Frontal cortex (tissue), 4 donors: ENCODE measurements at places on chromosomes 11 and 22. TPM values are rescaled to one million over a fixed set of nuclear protein-coding genes. Genes with fewer than 3 reads are reported as not detected.
A peak's percentile ranks its signal among the peaks of the same experiment; 100 is the strongest.

GRCh38 chr22:43246188-43246587 lies 59.3 kb upstream of the TTLL12 start:
- no peak for DNase-seq

- no peak for DNase-seq
Observed at GRCh38 chr11:133197425-133197824, 334.9 kb downstream of the OPCML start.

Gene JHY
- 10.6 TPM for total RNA-seq

DNA sequence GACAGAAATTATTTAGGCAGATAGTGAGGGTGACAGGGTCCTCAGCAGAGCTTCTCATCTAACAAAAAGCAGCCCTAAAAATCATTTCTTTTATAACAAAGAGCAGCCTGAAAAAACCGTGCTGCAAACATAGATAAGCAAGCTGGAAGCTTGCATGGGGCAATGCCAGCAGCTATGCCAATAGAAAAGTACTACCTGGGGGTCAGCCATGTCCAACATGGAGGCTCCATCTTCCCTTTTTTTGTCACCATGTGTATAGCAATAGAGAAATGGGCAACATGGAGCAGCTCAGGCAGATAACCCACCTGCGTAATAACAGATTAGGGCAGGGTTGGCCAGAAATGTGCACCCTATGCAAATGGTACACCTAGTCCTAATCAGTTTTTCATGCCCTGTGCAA lies 57.4 kb upstream of the IGLL5 start:
- no peak for DNase-seq

GRCh38 chr11:8235925-8236324 lies 27.8 kb downstream of the LMO1 start:
- DNase-seq: no peak

DNA sequence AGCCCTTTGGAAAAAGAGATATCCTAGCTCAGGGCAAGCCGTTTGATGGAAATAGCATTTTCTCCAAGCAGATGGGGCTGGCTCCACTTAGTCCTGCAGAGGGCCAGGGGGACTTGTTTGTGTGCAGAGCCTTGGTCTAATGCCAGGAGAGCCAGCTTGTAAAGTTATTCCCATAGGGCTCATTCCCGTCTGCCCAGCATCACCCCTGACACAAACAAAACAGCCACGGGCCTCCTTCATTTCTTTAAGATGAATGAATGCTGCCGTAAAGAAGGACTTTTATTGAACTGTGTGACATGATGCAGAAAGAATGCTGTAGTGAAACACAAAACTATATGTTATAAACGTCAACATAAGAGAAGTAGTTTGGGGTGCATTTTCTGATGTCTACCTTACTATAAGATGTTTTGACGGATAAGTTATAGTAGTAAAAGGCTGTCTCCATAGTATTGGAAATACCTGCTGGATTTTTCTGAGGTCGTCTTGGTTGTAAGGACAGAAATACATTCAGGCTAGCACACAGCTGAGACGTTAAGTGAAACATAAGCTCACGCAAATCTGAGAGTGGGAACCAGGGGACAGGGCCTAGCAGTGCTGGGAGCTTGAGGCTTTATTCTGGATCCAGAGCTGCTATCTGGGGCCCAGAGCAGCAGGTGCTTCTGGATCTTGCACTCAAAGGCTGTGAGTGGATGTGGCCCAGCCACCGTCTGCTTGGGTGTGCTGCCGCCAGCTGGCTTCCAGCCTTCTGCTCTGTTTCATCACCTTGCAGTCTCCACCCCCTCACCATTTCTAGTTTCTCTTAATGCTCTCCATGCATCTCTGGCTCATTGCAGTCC lies 53.3 kb downstream of the NCAM1 start:
- no peak for DNase-seq

Gene IRAG1
- total RNA-seq: 1.6 TPM

DNA sequence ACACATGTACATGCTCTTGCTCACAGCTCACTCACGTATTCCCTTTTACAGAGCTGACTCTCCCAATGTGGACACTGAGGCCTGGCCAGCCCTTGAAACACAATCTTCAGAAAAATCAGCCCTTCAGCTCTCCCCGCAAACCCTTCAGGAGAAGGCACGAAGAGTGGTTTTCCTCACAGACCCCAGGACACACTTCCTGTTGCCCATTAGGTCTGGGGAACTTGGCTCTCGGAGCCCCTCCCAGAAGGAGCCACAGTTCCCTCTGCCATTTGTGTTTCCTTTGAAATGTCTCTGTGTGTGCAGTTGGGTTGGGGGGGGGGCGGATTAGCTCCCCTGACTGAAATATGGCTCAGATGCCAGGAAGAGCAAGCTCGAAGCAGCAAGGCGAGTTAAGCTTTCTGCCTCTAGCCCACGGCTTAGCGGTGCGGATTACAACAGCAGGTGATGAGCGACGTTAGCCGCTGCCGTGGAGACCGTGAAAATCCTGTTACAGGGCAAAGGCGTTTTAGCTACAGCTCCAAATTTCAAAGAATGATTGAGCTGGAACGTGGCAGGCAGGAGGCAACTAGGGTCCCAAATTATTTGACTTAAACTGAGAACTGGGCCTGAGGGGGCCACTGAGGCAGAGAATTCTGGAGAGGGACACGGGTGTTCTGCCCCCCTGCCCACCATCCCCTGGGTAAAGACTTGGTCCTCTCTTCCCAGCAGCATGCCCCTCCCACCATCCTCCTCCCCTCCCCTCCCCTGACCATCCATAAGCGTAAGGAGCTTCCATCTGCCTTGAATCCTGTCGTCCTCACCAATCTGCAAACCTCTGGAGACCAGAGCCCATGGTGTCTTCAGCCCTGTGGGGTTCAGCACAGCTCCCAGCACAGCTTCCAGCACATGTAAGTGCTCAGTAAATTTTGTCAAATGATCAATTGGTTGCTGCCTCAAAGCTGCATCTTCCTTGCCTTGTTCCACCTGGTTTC lies 598.6 kb downstream of the BUD13 start:
- DNase-seq: no peak

GRCh38 chr11:60699284-60699691 lies at the start of gene MS4A8:
Gene MS4A8 (plus strand): TSS chr11:60699612. CDS start chr11:60700861, 1,249 bp downstream.
- DNase-seq: no peak

Gene GGT5
- 0.41 TPM for total RNA-seq

DNA sequence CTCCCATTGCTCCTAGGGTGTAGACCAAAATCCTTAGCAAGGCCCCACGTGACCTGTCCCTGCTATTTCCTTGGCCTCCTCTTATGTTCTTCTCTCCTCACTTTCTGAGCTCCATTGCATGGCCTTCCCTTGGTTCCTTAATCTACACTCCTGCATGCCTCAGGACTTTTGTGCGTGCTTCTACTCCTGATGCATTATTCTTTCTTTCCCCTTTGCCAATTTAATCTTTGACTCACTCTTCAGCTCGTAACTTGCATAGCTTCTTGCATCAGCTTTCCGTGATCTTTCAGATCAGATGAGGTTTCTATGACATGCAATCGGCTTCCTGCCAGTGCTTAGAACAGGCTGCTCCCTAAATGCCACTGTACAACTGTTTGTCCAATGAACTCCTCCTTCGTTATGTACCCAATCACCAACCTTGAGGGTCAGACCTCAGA lies 261.6 kb upstream of the CADM1 start:
- DNase-seq: no peak

DNA sequence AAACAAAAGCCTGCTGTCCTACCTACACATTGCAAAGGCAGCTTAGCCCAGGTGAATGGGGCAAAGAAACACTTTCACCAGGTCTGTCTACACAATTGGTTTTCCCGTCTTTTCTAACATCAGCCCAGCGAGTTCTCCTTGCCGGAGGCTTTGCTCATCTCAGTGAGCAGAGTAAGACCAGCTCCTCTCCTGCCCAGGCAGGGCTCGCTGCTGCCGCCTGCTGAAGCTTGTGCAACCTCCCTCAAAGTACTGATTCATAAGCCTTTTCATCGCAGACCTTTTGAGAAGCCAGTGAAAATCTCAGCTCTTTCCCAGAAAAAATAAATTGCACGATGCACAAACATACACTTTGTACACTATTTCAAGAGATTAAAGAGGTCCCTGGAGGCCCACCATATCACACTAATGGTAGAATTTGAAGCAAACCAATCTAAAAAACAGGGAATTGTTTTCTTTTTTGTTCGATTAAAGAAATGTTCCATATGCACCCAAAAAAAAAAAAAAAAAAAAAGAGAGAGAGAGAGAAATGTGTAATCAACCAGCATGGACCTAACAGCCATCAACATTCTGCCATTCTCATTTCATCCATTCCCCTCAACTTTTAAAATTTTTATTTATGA lies 328.1 kb upstream of the MPPED2 start:
- peak; percentile 37 for DNase-seq

DNA sequence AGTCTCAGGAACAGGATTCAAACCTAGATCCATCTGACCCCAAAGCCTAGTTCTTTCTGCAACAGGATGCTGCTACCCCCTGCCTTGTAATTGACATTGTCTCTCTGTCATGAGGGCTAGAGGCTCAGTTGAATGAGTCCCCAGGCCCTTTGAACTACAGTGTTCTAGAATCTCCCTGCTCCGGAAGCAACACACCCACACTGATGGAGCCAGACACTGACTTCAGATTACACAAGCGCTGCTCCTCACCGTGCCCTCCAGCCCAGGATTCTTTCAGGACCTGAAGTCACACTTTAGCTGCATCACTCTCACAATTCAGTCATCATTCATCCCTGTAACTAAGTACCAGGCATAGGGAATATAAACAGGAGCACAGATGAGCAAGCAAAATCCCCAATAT lies 69.6 kb downstream of the RAB30 start:
- DNase-seq: no peak

- DNase-seq: peak; percentile 92
Observed at GRCh38 chr11:115504276-115505158, at the start of gene CADM1. Gene CADM1 (minus strand): TSS chr11:115504415.

- no peak for DNase-seq
Observed at GRCh38 chr11:72308226-72309073, 64.5 kb upstream of the PHOX2A start.

Gene ACTN3
- total RNA-seq: not detected

- no peak for DNase-seq
Observed at GRCh38 chr11:79179087-79179486, 261.7 kb downstream of the TENM4 start.
